AG08396 (cell line): ENCODE measurements at places on chromosomes 12 and 14.

GRCh38 chr12:131577766-131578165, 133.1 kb upstream of the SFSWAP start:
- DNase-seq: no peak

GRCh38 chr14:60495946-60496345, 10.1 kb upstream of the C14orf39 start:
- DNase-seq: no peak

- peak; percentile 26 for DNase-seq
Observed at GRCh38 chr12:23950210-23950774, 822 bp upstream of the SOX5 start.

DNA sequence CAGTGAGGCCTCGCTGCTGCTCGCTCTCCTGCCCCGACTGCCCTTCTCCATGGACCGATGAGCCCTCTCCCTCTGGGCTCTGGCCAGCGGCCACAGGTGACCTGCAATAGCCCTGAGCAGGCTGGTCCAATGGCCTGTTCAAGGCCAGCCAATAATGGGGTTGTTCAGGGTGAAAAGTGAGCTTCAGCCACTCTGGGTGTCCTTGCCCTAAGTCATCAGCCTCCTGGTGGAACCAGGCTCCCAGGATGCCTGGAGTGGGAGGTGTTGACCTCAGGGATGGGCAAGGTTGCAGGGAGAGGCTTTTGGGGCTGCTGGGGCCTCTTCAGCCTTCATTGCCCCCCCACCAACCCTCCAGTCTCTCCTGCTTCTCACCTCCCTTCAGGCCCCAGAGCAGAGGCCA, 79.7 kb downstream of the RFLNA start:
- no peak for DNase-seq

DNA sequence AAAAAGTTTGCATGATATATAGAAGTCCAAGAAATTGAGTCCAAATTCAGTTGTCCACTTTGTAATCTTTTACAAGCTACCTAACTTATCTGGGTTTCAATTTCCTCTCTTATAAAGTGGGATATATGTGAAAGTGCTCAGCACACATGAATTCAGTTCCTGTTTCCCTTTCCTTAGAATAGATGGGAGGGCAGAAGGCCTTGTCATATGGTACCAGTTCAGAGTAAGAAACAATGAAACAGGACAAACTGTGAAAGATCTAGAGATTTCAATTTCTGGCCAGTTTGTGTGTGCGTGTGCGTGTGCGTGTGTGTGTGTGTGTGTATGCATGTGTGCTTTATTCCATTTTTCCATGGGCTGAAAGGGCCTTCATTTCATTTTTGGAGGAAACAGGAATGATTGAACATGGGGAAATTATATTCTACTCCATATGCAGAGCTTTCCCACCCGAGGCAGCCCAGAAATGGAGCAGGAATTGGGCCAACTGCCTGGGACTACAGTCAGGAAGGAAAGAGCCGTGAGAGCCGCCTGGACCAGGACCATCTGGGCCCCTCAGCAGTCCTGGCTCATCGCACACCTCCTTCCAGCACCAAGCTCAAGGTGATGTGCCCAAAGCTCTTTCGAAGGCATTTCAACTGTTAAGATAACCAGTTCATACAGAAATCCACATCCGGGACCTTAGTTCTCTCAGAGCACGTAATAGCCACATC, 183.2 kb downstream of the EPS8 start:
- no peak for DNase-seq

DNA sequence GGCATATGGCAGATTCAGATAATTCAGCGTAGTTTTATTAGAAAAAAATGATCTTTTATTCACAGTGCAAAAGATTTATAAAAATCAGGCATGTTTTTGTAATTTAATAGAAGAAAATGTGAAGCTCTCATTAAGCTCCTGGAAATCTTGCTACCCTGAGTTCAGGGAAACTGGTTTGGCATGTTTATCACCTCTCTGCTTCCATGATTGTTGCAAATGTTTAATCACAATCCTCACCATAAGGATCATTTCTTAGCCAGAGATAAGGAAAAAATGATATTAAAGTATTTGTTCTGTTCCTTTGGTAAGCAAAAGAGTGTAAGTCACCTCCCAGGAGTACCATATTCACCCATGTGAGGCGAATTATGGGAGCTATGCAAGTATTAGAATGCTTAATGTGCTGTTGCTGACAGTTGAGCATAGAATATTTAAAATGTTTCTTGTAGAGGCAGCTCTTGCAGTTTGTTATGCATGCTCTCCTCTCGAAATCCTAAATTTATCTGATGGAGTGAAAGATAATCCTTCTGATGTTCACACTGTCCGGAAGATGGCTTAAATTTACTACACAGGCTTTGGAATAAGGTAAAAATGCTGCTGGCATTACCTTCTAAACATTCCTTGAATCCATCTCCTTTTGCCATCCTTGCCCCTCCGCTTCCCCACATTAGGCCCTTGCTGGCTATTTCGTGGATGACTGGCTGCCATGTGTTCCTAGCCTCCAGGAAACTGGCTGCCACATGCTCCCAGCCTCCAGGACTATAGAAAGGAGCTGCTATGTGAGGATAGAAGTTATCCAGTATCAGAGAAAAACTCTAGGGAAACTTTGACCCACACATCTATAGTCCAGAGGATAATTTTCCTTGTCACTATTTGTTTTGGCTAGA, 115.8 kb upstream of the CCDC198 start:
- no peak for DNase-seq

DNA sequence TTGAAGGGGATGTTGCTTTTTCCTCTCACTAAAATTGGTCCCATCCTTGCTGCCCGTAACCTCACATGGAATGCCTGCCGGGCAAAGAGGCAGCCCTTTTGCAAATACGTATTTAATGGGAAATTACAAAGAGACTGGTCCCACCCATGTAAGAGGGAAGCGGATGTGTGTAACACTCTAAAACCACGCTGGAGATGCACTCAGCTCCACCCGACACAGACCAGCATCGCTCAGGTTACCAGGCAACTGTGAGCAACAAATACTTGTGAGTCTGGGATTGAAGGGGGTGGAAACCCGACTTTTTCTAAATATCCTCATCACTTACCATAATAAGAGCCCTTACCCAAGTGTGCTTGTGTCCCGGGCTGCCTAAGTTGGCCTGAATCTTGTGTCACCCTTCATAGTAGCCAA, 47.7 kb downstream of the ELK3 start:
- peak; percentile 89 for DNase-seq

DNA sequence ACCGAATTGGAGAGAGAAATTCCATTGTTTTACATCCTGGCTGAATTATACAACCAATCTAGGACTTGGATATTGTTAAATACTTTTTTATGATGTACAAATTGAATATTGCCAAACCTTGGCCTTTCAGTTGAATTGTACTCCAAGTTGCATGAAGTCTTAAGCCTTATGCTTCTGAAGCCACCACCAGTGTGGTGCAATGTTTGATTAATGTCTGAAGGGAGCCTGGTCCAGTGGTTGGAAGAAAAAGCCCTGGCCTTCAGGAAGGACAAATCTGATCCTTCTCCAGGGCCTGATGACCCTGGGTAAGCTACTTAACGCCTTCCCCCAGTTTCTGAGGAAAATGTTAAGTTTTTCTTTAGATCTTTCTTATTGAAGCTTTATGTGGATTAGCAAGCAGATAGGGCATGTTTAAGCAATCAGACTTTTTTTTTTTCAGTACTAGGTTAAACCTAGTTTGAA, 72.0 kb downstream of the PAPOLA start:
- DNase-seq: no peak

- DNase-seq: no peak
Observed at GRCh38 chr14:32319368-32320049, 9.6 kb upstream of the AKAP6 start.
